ENCODE measurements at places on chromosomes 5 and 9.

DNA sequence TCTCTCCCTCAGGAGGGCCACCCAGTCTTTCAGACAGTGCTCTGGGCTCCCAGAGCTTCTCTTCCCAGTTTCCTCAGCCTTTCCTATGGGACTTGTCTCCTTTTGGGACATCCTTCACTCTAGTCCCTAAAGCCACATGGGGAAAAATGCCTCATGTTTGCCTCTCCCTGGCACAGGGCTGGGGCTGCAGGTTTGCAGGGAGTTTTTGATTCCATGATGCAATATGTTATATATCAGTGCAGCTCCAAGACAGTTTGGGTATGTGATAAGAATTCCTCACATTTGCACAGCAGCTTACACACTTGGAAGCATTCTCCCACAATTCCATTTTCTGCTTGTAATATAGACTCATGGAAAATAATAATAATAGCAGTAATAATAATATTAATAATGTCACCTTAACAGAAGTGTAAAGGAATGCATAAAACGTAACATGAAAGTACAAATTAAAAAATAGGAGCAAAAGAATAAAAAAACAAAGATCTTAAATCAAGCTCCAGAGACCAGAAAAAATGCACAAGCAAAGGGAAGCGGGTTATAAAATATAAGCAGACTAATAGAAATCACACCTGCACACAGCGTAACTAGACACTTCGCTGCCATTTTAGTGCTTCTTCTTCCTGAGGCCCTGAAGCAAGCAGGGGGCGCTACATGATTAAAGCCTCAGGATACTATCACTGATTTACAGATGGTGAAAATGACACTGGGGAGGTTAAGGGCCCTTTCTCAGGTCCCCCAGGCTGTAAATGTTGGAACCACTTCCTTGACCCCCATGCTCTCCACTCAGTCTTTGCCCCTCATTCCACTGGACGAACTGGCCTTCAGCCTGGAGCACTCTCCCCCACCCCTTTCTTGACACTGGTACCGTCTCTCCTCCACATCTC, 70.0 kb upstream of the IL17B start:
- DNase-seq: no peak

GRCh38 chr5:45094876-45095440, 286.2 kb downstream of the MRPS30 start:
- no peak for DNase-seq

GRCh38 chr5:104412649-104413240, 850.2 kb upstream of the NUDT12 start:
- DNase-seq: no peak

- no peak for DNase-seq
Observed at GRCh38 chr5:125401724-125402622, 655.5 kb upstream of the ZNF608 start.

- peak; percentile 2 for DNase-seq
Observed at GRCh38 chr5:174532455-174533453, 191.6 kb upstream of the MSX2 start.

- no peak for DNase-seq
Observed at GRCh38 chr5:16787278-16787677, 148.8 kb downstream of the MYO10 start.

DNA sequence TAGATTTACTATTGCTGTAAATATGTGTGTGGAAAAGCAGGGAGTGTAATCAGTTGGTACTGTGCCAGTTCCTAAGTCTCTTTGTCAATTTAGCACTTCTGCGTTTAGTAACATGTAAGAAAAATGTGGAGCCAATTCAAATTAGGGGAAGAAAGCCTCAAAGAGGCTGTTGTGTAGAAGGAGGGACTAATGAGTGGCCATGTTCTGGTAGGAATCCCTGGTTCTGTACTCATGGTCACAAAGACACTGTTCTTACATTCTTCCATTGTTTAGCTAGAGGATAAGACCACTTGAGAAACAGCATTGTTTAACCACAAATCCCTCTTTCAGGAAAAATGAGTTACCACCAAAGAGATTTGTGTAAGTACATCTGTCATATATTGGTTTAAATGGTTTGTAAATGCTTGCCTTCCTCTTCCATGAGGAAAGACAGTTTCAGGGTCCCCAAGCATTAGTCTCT, 14.9 kb downstream of the ARHGEF28 start:
- DNase-seq: no peak

DNA sequence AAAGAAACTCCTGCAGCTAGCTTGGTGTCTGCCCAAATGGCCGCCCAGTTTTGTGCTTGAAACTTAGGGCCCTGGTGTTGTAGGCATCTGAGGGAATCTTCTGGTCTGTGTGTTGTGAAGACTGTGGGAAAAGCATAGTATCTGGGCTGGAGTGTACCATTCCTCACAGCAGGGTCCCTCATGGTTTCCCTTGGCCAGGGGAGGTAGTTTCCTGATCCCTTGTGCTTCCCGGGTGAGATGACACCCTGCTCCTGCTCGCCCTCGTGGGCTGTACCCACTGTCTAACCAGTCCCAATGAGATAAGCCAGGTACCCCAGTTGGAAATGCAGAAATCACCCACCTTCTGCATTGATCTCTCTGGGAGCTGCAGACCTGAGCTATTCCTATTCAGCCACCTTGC, 182.8 kb downstream of the GDNF start:
- no peak for DNase-seq

- DNase-seq: no peak
Observed at GRCh38 chr9:123368023-123368422, 12.0 kb downstream of the CRB2 start.

- DNase-seq: no peak
Observed at GRCh38 chr5:56639476-56639875, 175.9 kb upstream of the MAP3K1 start.

- no peak for DNase-seq
Observed at GRCh38 chr9:114006931-114007691, 71.0 kb downstream of the AMBP start.

DNA sequence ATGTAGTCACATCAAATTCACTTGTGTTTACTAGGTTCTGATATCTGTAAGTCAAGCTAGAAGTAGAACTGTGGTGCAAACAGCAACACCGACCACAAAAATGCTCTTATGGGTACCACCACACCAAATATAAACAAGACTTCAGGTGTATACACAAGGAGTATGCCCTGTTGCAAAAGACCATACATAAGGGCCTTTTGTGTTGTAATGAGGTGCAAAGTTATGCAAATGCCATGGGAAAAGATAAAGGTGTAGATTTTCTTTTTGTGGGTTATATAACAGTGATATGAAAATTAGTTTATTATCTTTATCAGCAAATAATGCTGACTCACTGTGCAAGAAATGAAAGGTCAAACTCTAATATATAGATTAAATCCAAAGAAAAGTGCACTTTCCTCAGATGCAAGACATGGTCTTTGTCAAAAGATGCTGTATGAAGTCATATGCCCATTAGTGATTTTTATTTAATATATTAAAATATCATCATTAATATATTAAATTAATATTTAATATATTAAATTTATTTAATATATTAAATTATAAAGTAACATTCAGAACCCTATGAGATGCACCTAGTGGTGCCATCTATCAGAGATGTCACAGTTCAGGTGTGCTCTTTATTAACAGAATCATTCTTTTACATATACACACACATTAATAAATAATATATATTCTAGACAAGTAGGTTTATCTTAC, 26.7 kb upstream of the ALDH1A1 start:
- DNase-seq: no peak

All from activated naive CD8-positive, alpha-beta T cell treated with anti-CD3 and anti-CD28 coated beads for 36 hours (primary cell).